ENCODE measurements at places on chromosomes 12 and 14. TPM values are rescaled to one million over a fixed set of nuclear protein-coding genes. Genes with fewer than 3 reads are reported as not detected.
A peak's percentile ranks its signal among the peaks of the same experiment; 100 is the strongest.

The BCL2L2 gene
- 49.4 TPM for polyA plus RNA-seq

The C1S gene
- polyA plus RNA-seq = 14.5 TPM

The AVPR1A gene
- not detected for polyA plus RNA-seq

The HOXC12 gene
- not detected for polyA plus RNA-seq

The PSMB11 gene
- polyA plus RNA-seq = not detected

The C12orf60 gene
- polyA plus RNA-seq = 0.87 TPM

The DBX2 gene
- polyA plus RNA-seq = not detected

The RD3L gene
- polyA plus RNA-seq = not detected

The GMPR2 gene
- 149 TPM for polyA plus RNA-seq

DNA sequence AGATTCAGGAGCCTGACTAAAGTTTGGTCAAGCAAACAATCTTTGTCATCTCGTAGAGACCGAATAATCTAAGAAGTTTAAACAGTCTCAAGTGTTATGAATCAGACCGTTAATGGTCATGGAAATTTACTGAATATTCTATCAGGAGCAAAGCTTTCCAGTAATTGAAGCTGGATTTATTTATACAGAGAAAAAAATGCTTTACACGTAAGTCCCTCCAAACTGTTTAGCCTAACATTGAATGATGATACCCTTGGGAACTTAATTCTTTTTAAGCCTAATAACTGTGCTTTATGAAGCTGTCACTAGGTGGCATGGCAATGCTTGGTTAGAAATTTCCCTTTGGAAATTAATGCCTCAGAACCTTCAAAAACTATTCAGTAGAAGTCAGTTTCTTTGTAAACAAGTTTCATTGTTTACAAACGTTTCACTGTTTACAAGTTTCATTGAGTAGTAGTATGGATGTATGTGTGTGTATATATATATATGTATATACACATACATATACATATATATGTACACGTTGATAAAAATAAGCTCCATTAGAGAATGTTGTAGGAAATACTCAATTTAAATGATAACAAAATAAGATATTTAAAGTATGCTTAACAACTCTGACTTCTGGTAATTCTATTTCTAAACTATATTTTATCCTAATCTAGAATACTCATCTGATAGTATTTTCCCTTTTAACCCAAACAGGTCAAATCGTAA is 32.1 kb downstream of the DEPDC4 start:
- no peaks in the 10 kb centered on the region for H3K36me3 ChIP-seq
- DNase-seq = peak; percentile 38
- no peaks in the 10 kb centered on the region for H3K27me3 ChIP-seq
- no peak overlapping the region for H3K27ac ChIP-seq
- H3K4me1 ChIP-seq = no peaks in the 10 kb centered on the region

DNA sequence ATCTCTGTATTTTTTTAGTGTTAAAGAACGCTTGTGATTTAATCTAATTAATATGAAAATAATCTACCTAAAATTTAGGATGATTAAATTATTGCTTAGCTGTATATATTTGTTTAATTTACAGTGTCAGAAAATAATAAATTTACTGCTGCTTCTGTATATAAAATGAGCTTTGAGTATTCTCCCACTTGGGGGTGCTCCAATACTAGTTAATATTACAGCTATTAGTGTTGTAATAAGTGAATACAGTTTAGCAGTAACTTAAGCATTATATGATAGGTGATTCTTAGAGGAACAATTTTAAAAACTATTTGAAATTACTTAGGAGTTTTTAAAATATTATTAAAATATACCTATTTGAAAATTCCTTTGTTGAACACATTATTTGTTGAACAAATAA is 62.2 kb downstream of the PAPOLA start:
- no peaks in the 10 kb centered on the region for H3K27me3 ChIP-seq
- no peak overlapping the region for H3K4me3 ChIP-seq
- H3K4me1 ChIP-seq = peaks cover 6% of the 10 kb centered on the region
- no peak for DNase-seq
- H3K36me3 ChIP-seq = peaks cover 78% of the 10 kb centered on the region

- peaks cover 17% of the 10 kb centered on the region for H3K4me1 ChIP-seq
- H3K27me3 ChIP-seq = no peaks in the 10 kb centered on the region
- no peak for DNase-seq
- H3K36me3 ChIP-seq = no peaks in the 10 kb centered on the region
These were observed 27.9 kb downstream of the VWF start for GRCh38 chr12:6096527-6096926.

DNA sequence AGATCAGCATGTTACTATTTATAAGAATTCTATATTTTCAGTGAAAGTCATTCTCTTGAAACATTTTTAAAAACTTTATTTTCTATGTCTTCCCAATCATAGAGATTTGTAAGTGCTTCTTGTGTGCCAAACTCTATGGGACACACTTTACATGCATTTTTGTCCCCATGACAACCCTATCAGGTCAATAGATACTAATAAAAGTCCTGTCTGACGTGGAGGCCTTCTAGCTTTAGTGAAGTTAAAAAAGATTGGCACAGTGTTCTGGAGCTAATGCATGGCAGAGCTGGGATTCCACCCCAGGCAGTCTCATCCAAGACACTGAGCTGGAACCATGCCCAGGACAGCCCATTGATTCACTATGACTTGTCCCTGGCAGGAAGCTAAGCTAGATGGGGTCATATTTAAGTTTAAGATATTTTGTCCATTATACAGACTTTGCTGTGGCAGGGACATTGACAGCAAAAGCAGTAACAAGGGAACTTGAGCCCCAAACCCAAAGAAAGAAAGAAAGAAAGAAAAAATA is 28.1 kb downstream of the TTC6 start:
- H3K36me3 ChIP-seq = no peaks in the 10 kb centered on the region
- H3K4me3 ChIP-seq = no peak overlapping the region
- no peak for DNase-seq
- no peaks in the 10 kb centered on the region for H3K27me3 ChIP-seq

DNA sequence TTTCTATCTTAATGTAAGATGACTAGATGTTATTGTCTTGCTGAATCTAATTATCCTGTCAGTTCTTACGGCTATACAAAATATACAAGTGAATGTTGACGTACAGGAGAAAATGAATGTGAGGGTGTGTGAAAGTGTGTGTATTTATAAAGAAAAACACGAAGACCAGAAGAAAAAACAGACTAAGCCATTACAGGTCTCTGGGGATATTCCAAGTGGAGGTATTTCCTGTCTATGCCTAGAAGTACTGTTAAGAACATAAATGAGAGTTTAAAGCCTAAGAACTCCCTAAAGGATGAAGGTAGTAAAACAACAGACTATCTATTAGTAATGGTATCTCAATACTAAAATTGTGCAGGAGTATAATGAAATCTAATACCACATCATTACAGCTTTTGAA is 7.6 kb downstream of the MDM1 start:
- no peak overlapping the region for H3K27ac ChIP-seq
- H3K4me1 ChIP-seq = peaks cover 7% of the 10 kb centered on the region
- no peak overlapping the region for H3K4me3 ChIP-seq
- H3K36me3 ChIP-seq = peaks cover 44% of the 10 kb centered on the region

- H3K4me3 ChIP-seq = no peak overlapping the region
- no peak overlapping the region for H3K27ac ChIP-seq
- no peaks in the 10 kb centered on the region for H3K36me3 ChIP-seq
- DNase-seq = no peak
- H3K4me1 ChIP-seq = 0 out of 2 replicates have a peak, but pooled peaks cover 5% of the 10 kb centered on the region
These were observed 49.2 kb downstream of the GALNT4 start for GRCh38 chr12:89475203-89475990.

- peak; percentile 41 for DNase-seq
- peaks cover 18% of the 10 kb centered on the region for H3K4me1 ChIP-seq
- no peaks in the 10 kb centered on the region for H3K27me3 ChIP-seq
- no peak overlapping the region for H3K4me3 ChIP-seq
- H3K27ac ChIP-seq = no peak overlapping the region
- H3K36me3 ChIP-seq = peaks cover 27% of the 10 kb centered on the region
These were observed 21.1 kb downstream of the CEP170B start for GRCh38 chr14:104885973-104886689.

GRCh38 chr14:31445703-31446102 is 11.6 kb downstream of the DTD2 start:
- no peaks in the 10 kb centered on the region for H3K27me3 ChIP-seq
- no peak overlapping the region for H3K27ac ChIP-seq
- no peak overlapping the region for H3K4me3 ChIP-seq

DNA sequence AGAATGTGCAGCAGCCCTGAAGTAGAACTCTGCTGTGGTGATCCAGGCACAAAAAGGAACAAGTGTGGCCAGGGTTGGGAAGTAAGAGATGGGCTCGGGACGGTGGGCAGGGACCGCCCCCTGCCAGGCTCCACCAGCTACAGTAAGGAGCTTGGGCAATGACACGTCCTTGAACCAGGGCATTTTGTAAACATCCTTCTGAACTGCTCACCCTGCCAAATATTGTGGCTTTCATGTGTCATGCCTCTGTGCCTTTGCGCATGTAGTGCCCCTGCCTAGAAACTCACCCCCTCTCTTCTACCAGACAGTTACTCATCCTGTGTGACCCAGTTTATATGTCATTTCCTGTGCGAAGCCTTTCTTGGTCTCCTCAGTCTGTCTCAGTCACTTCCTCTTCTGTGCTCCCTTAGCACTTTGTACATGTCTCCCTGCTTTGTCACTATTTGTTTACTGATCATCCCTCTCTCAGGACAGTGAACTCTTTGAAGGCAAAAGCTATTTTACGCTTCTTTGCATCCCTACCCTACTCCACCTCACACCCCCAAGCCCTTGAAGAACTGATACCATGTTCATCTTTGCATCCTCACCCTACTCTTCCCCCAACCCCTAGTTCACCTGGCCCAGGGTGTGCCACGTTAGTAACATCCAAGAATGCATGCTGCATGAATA is 108.9 kb upstream of the PLEKHG7 start:
- no peak for DNase-seq
- H3K4me3 ChIP-seq = no peak overlapping the region
- H3K36me3 ChIP-seq = no peaks in the 10 kb centered on the region
- H3K27ac ChIP-seq = peak overlapping the region; percentile 79

GRCh38 chr14:64951291-64951690 is 8.7 kb upstream of the GPX2 start:
- no peak overlapping the region for H3K27ac ChIP-seq
- H3K27me3 ChIP-seq = no peaks in the 10 kb centered on the region
- DNase-seq = no peak
- peaks cover 19% of the 10 kb centered on the region for H3K36me3 ChIP-seq
- H3K4me3 ChIP-seq = no peak overlapping the region

DNA sequence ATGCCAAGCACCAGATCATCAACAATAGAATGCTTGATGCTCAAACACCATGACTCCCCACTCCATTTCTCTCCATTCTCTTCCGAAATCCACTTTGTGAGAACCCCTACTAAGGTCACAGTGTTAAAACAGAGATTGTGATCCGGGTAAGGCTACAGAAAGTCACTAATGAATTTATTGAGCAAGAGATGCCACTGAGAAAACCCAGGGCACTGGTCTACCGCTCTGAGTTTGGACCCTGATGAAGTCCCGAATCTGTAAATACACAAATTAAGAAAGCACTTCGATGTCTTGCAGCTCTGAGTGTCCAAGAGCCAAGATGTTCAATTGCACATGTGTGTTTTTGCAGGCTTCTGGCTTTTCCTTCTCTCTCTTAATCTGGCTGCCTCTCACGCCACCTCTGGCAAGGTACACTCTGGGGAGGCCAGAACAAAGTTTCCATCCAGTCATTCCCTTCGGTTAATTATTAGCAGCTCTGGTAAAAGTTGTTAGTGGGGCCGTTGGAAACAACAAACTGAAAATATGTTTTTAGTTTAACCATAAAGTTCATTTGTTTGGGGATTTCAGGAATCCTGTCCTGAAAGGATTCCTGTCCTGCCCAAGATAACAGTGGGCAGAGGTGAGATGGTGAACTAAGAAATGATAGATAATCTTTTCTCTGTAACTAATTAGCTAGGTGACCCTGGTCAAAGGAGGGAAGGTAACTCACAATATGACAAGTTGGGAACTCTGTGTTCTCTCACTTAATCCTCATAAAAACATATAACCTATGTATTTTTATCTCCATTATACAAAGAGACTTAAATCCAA is 75.4 kb downstream of the BTG1 start:
- H3K4me3 ChIP-seq = no peak overlapping the region
- DNase-seq = no peak
- peaks cover 9% of the 10 kb centered on the region for H3K4me1 ChIP-seq
- H3K27ac ChIP-seq = no peak overlapping the region
- no peaks in the 10 kb centered on the region for H3K27me3 ChIP-seq
- H3K36me3 ChIP-seq = no peaks in the 10 kb centered on the region

GRCh38 chr14:48723841-48724495 is 862.2 kb downstream of the RPS29 start:
- DNase-seq = no peak
- no peak overlapping the region for H3K27ac ChIP-seq
- no peaks in the 10 kb centered on the region for H3K4me1 ChIP-seq

DNA sequence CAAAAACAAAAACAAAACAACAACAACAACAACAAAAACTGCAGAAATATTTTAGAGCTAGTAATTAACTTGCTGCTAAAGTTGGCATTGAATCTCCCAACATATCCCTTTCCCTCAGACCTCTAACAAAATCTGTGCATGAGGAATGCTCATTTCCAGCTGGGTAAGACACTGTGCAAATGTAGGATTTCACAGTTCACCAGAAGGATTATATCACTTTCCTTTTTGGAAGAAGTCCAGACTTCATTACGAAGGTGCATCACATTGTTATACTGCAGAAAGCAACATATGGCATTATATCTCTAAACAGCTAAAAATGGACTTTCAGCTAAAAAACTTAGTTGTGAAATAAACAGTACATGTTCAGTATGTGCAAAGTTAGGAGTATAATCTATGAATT is 341.8 kb downstream of the FSCB start:
- H3K4me1 ChIP-seq = peaks cover 5% of the 10 kb centered on the region
- no peak for DNase-seq
- no peaks in the 10 kb centered on the region for H3K36me3 ChIP-seq
- no peak overlapping the region for H3K27ac ChIP-seq
- no peak overlapping the region for H3K4me3 ChIP-seq

DNA sequence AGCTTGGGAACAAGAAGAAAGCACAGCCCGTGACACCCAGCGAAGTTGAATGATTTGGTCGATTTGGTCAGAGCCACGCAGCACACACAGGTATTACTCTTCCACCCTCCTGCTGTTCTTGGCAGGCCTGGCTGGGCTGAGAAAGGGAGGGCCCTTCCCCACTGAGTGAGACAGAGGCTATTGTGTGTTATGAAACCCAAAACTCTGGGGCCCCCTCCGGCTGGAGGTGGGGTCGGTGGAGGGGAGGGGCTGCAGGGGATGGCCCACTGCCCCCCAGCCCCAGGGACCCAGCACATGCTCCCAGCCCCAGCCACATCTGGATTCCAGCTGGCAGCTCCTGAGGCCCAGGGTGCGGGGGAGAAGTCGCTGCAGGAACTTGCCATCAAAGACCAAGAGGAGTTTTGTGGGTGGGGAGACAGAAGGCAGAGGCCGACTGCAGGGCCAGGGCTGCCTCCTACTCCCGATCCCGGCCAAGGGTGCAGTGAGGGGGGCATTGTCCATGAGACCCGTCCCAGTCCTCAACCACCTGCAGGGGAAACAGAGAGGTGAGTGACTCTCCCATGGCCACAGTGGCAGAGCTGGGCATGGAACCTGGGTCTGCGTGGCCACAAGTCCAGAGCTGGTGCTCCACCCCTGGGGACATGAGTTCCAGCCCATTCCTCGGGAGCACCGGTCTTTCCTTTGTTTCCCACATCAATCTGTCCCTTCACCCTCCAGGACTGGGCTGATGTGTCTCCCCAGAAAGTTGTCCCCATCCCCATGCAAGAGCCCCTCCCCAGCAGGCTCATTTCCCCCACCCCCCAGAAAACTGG is 8.7 kb downstream of the TMEM119 start:
- peak; percentile 77 for DNase-seq
- no peaks in the 10 kb centered on the region for H3K27me3 ChIP-seq
- H3K4me1 ChIP-seq = no peaks in the 10 kb centered on the region
- peaks cover 2% of the 10 kb centered on the region for H3K36me3 ChIP-seq
- H3K4me3 ChIP-seq = no peak overlapping the region
- peak overlapping the region; percentile 29 for H3K27ac ChIP-seq

- H3K27me3 ChIP-seq = no peaks in the 10 kb centered on the region
- no peak overlapping the region for H3K4me3 ChIP-seq
- H3K4me1 ChIP-seq = no peaks in the 10 kb centered on the region
- DNase-seq = no peak
- H3K36me3 ChIP-seq = no peaks in the 10 kb centered on the region
These were observed 96.5 kb upstream of the DAAM1 start for GRCh38 chr14:59091976-59092375.
